ENCODE measurements at places on chromosomes 3 and 15. TPM values are rescaled to one million over a fixed set of nuclear protein-coding genes. Genes with fewer than 3 reads are reported as not detected.
A peak's percentile ranks its signal among the peaks of the same experiment; 100 is the strongest.

- no peak for DNase-seq
Observed at GRCh38 chr3:106789276-106789675, 588.0 kb upstream of the CCDC54 start.

- DNase-seq, result no peak
Observed at GRCh38 chr3:9765865-9766264, 3.9 kb downstream of the CAMK1 start.

GRCh38 chr15:52005748-52006701 is 13.0 kb upstream of the MAPK6 start:
- DNase-seq, result no peak

- DNase-seq, result no peak
Observed at GRCh38 chr3:23767546-23767945, 38.2 kb upstream of the UBE2E1 start.

Gene SLC22A14
- total RNA-seq, result not detected

- peak; percentile 59 for DNase-seq
Observed at GRCh38 chr15:83380682-83381081, 66.5 kb upstream of the SH3GL3 start.

- no peak for DNase-seq
Observed at GRCh38 chr3:105722943-105723556, 145.8 kb downstream of the CBLB start.

- no peak for DNase-seq
Observed at GRCh38 chr15:43880406-43881194, 53.8 kb downstream of the WDR76 start.

DNA sequence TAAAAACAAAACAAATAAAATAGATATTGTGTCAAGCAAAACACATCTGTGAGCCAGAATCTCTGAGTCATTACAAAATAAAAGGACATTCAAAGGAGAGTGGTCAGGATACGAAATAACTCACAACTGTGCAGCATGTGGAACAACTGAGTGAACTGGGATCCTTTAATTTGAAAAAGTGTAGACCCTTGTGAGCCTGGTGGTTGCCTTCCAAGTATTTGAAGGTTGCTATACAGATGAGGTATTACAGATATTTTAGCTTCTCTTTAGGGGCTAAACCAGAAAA is 26.7 kb downstream of the KCNMB2 start:
- DNase-seq, result no peak

GRCh38 chr15:97517737-97518136 is 442.8 kb upstream of the ARRDC4 start:
- DNase-seq, result no peak

- no peak for DNase-seq
Observed at GRCh38 chr3:196339493-196340254, 1.5 kb upstream of the TM4SF19 start.

Gene CHCHD6
- 15.9 TPM for total RNA-seq

Measured in ureter (tissue), 1 donor.